ENCODE measurements at places on chromosomes 16 and 17.

- DNase-seq: no peak
Observed at GRCh38 chr17:27668488-27668823, 37.5 kb downstream of the LGALS9 start.

DNA sequence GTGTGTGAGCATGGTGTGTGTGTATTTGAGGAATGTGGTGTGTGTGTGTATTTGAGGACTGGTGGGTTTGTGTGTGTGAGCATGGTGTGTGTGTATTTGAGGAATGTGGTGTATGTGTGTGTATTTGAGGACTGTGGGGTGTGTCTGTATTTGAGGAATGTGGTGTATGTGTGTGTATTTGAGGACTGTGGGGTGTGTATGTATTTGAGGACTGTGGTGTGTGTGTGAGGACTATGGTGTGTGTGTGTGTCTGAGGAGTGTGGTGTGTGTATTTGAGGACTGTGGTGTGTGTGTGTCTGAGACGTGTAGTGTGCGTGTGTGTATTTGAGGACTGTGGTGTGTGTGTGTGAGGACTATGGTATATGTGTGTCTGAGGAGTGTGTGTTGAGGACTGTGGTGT is 18.0 kb upstream of the CACNG1 start:
- no peak for DNase-seq

DNA sequence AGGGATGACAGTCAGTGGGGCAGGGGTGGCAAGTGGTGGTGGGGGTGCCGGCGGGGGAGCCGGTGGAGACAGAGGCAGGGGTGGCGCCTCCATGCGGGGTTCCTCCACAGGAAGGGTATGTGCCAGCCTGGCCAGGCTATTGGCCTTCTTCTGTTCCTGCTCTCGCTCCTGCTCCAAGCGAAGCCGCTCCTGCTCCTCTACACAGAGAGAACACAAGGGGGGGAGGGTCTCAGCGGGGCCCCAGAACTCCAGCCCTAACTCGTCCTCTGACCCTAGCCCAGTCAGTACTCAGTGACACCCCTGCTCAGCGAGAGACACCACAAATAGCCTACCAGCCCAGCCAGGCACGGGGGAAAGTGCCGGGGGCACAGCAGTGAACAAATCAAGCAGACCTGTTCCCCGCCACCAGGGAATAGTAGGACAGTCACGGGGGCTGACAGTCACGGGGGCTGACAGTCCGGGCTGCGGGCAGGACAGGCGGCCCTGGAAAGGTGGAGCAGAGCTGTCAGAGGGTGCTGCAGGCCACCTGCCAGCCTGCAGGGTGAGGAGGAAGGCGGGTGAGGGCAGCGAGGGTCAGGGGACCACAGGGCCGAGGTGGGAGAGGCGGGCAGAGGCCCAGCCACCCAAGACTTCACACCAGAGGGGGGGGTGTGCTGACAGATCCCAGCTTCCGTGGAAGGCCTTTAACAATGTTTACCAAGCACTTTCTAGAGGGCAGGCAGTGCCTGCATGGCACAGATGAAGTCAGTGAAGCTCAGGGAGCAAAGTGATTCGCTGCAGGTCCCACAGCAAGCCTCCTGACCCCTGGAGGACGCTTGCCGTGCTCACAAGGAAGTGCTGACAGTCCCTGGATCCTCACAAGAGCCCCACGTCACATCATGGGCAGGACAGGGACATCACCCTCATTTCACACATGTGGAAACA is 5.3 kb downstream of the MNT start:
- no peak for DNase-seq

DNA sequence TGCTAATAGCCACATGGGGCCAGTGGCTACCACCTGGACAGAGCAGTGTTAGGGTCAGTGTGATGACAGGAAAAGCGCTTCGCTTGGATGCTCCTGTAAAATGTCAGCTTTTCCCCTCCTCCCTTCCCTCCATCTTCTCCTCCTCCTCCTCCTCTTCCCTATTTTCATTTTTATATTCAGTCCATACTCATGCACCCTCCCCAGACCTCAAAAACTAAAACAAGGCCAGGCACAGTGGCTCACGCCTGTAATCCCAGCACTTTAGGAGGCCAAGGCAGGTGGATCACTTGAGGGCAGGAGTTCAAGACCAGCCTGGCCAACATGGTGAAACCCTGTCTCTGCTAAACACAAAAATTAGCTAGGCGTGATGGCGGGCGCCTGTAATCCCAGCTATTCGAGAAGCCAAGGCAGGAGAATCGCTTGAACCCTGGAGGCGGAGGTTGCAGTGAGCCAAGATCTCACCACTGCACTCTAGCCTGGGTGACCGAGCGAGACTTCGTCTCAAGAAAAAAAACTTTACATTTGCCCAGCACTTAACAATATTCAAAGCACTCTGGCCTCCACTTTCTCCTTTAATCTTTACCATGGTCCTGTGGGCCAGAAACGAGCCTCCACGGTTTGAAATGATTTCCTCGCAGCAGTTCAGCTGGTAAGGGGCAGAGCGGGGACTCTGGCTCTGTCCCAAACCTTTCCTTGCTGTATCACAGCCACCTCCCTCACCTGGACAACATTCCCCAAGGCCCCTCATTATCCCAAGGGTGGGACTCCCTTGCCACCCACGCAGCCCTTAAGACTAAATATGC is 21.8 kb downstream of the ANKRD40 start:
- no peak for DNase-seq

DNA sequence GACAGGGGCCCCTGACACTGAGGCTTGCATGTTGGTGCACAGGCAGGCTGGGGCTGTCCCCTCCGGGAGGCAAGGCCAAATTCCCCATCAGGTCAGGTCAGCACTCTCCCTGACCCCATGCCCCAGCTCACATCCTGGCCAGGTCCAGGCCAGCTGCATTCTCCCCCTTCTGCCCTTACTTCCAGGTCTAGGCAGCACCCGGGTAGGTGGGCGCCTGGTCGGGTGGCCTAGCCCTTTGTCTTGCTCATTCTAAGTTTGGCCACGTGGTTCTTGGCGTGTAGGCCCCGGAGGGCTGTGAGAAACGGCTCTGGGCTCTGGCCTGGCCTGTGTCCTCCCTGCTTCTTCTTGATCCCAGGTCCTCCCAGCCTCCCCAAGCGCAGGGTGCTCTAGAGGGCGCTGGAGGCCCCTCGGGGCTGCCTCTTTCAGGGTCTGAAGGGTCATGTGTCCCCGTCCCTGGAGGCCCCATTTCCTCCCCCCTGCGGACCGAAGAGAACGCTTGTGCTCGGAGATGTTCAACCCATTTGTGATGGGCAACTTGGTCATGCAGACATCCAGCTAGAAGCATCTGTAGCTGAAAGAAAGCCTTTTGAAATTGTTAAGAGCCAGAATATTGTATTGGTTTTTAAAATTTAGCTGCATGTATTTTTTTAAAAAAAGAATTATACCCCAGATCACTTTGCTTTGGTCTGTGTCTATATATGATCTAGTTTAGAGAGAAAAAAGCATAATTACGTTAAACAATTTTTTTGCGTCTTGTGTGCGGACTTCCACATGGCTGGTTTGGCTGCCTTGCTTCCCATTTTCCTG is 6.7 kb downstream of the BAHCC1 start:
- peak; percentile 43 for DNase-seq

- DNase-seq: no peak
Observed at GRCh38 chr17:12128946-12129345, 108.3 kb downstream of the MAP2K4 start.

DNA sequence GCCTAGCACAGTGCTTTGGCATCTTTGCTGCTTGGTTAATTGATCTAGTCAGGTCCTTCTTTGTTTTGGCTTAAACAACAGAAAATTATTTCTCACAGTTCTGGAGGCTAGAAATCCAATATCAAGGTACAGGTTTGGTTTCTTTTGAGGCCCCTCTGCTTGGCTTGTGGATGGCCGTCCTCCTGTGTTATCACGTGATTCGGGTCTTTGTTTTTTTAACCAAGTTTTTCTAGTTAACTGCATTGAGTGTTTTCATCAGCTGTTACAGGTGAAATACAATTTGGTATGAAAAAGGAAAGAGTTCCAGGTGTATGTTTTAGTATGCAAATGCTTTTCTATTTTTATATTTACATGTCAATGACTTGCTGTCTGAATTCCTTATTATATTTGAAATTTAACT is 2.8 kb downstream of the NLK start:
- no peak for DNase-seq

DNA sequence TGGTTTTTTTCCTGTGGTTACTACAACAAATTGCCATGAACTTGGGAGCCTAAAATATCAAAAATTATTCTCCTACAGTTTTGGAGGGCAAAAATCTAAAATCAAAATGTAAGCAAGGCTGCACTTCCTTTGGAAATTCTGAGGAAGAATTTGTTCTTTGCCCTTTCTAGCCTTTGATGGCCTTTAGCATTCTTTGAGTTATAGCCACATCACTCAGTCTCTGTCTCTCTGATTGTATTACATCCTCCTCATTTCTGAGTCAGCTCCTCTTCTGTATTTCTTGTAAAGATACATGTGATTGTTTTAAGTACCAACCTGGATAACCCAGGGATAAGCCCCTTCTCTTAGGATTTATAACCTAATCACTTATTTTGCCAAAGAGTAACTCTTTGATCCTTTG is 282.0 kb downstream of the BCAS3 start:
- no peak for DNase-seq

- DNase-seq: no peak
Observed at GRCh38 chr16:80164966-80165550, 375.7 kb upstream of the DYNLRB2 start.

DNA sequence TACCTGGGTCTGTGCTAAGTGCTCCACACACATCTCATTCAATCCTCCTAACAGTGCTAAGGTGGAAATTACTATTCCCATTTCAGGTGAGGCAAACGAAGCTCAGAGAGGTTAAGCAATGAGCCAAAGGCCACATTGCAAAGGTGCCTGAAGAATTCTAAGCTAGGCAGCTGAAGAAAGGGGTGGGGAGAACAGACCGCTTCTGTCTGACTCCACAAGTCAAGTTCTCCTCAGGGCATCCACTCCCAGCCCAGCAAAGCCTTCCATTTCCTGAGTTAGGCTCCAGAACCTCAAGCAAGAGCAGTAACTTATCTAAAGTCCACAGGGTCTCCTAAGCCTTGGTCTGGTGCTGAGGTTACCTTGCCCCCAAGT is 27.0 kb upstream of the MRPS23 start:
- DNase-seq: no peak

DNA sequence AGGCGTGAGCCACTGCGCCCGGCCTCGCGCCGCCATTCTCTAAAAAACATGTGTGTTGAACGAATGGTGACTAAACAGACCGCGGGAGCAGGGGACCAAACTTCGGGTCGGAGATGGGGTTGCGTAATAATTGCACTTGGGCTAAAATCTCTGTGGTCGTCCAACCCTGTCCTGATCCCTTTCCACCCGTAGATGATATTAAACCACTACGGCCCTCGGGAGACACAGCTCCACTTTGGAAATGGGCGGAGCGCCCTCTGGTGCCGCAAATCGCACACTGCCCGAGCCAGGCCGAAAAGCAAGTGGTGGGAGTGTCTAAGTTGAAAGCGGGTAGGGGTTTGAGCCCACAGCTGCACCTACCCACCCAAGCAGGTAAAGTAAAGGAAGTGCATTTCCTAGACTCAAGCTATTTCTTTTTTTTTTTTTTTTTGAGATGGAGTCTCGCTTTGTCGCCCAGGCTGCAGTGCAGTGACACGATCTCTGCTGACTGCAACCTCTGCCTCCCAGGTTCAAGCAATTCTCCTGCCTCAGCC is 17.0 kb downstream of the CAVIN1 start:
- peak; percentile 49 for DNase-seq

- no peak for DNase-seq
Observed at GRCh38 chr16:75102595-75102994, 14.0 kb downstream of the LDHD start.

DNA sequence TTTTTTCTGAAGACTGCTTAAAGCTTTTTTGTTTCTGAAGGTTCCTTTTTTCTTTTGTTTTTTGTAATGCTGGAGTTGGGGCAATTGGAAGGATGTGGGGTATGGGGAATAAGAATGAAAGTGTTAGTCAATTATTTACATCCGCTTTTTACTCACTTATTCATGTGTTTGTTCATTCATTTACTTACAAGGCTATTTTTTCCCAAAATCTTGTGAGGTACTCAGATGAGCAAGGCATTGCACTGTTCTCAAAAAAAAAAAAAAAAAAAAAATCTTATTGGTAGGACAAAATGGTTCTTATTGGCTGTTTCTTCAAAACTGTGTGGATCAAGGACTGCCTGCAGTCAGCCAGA is 55.7 kb downstream of the PLD6 start:
- no peak for DNase-seq

- DNase-seq: no peak
Observed at GRCh38 chr17:70181866-70182265, 12.5 kb downstream of the KCNJ2 start.

DNA sequence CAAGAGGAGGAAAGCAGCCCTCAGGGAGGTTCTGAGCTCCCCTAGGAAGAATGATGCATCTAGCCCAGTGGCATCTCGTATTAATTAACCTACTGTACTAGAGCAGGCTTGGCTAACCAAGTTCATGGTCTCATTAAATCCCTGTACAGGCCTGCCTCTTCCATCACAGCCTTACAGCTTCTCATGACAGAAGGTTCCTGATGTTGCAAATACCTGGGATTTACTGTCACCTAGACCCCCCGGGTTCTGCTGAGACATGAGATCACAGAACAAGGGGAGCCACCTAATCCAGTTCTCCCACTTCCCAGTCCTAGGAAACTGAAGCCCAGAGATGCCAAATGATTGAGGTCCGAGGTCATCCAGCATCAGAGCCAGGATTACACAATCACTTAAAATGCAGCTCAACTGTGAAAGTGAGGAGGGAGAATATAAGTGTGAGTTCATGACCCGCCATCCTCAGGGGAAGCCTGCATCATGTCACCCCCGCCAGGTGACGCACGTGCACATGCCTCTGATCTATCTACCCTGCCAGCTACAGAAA is 23.9 kb downstream of the ACLY start:
- peak; percentile 45 for DNase-seq

- peak; percentile 67 for DNase-seq
Observed at GRCh38 chr17:80219013-80219762, 945 bp downstream of the SGSH start.

DNA sequence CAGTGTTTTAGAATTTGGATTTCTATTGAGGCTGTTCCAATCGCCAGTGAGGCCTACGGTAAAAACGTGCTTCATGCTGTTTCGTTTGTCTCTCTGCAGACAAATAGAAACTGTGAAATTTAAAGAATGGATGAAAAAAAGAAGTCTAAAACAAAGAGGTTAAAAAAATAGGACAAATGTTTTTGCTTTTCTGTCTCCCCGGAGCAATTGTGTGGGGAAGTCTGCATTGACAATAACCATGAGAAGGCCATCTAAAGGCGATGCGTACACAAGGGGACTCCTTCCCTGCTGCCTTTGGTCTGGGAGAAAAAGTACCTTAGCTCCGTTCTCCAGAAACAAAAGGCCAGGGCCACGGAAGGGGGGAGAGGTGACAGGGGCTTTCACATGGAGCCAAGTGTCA is 4.6 kb upstream of the ZFHX3 start:
- peak; percentile 57 for DNase-seq

DNA sequence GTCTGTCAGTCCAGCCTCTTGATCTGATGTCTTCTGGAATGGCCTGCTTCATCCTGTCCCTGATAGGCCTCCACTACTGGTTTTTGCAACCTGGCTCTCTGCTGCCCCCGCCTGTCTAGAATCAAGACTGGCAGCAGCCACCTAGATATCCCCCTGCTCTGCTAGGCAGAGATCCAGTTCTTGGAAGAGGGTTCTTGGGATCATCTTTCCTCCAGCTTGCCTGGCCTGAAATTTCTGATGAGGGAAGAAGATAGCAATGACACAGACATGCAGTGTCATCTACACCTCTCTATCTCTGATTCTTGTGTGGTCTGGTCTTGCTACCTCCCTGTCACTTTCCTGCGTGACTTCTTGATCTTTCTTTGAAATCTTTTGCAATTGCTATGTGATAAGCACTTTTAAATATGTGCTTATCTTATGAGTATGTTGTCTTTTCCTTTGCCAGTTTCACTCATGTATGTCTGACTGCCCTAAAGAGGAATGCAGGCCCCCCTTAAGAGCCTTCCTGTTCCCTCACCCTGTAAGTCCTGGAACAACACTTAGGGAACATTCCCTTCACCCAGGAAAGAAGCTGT is 20.3 kb upstream of the NFATC3 start:
- peak; percentile 80 for DNase-seq

Measured in umbilical cord (tissue), 2 donors.